Sciatic nerve (tissue), 2 donors: ENCODE measurements at places on chromosomes 2 and 18.

GRCh38 chr2:10067881-10068280 is 12.3 kb downstream of the CYS1 start:
- no peak for DNase-seq

DNA sequence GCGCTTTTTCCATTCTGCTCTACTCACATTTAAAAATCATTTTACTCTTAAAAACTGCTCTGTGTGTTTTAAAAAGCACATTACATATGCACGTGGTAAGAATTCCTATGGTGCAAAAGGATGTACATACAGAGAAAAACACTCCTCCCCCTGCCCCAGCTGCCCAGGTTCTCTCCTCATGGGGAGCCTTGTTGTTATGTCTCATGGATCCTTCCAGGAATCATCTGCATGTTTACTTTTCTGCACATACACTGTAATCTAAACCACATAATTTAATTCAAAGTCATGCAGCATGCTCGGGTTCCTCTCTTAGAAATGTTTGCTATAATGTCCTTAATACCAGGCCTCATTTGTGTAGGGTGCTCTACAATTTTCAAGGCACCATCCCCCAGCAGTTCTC is 243.3 kb downstream of the LOXHD1 start:
- DNase-seq: no peak

- no peak for DNase-seq
Observed at GRCh38 chr2:55768991-55769390, 75.3 kb upstream of the PNPT1 start.

GRCh38 chr2:41197781-41198180 is 745.9 kb upstream of the SLC8A1 start:
- no peak for DNase-seq

DNA sequence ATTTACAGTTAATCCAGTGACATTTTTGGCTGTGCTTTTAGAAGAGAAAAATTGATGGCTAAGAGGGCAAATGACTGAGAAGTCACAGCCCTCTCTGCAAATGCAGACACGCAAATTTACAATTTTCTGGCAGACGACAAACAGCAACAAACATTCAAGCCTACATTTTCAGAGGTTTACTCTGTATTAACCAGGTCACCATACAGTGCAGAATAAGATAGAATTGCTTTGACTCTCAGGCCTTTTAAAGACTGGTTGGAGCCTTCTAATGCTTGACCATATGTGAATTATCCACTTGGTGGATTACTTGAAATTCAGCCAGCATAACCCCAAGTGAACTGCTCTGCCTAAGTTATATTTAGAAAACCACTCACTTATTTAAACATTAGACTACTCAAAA is 280.9 kb upstream of the STON1 start:
- no peak for DNase-seq

DNA sequence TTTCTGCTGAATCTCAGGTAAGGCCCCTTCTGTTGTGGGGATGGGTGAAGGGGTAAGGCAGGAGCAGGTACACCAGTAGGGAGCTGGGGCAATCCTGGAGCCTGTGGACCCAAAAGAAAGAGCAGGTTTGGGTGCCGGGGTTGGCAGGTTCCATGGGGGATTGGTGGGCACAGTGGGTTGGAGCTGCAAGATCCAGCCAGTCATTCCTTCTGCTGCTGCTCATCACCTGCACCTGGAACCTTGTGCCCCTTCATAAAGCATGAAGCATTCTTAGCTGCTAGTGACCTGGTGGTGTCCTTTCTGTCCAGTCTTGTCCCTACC is 24.9 kb downstream of the FHOD3 start:
- no peak for DNase-seq

- no peak for DNase-seq
Observed at GRCh38 chr2:74406035-74406434, 15.4 kb downstream of the C2orf81 start.

GRCh38 chr2:232838406-232838874 is 31.6 kb upstream of the SNORC start:
- DNase-seq: no peak

DNA sequence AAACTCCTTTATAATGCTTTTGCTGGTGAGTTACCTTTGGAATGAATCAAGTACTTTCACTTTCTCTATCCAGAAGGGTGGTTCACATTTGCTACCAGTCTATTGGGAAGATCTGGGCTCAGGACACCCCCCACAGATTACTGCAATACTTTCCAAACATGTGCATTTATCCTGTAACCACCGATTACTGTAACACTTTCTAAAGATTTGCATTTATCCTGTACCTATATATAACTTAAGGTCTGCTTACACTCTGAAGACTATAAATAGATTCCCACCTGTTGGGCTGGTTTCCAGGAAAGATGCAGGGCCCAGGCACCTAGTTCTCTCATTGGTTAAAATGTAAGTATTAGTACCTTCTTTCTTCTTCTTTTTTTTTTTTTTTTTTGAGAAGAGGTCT is 113.0 kb upstream of the NEDD4L start:
- no peak for DNase-seq

DNA sequence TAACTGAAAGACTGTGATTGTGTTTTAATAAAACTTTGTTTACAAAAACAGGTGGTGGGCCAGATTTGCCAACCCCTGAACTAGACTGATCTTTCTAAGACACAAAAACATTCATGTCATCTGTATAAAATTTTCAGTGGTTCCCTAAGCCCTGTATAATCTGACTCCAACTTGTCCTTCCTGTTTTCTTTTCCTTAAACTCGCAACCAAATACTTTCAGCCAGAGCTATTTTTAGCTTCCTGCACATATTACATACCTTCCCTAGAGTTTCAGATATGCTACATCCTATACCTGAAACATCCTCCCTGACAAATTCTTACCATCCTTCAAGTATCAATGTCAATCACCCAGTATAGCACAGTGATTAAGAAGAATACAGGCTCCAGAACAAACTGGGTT is 4.8 kb downstream of the GCFC2 start:
- no peak for DNase-seq

DNA sequence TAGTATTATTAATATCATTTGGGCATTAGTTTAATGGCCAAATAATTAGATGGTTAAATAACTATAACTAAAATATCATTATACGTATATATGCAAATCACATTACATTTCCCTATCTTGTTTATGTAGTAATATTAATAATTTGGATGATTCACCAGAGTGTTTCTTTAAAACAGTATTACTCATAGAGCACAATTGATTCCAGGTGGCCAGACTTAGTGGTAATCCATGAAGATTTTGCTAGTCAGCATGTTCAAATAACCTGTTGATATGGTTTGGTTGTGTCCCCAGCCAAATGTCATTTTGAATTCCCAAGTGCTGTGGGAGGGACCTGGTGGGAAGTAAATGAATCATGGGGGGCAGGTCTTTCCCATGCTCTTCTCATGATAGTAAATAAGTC is 782.3 kb downstream of the LRP1B start:
- DNase-seq: no peak

DNA sequence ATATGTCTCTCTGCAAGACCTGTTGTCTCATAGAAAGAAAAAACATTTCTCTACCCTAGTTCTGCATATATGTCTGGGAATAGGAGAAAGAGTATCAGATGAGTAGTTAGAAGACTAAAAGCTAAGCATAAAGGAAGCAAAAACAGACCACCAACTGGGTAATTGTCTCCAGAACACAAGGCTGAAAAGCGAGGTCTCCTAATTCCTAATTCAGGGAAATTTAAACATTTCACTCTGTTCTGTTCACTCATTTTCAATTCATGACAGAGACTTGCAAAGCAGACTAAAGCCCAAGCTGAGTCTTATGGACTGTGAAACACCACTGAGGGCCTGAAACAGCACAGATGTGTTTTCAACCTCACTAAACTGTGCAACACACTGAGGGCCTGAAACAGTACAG is 224.4 kb upstream of the TMEM200C start:
- DNase-seq: no peak

DNA sequence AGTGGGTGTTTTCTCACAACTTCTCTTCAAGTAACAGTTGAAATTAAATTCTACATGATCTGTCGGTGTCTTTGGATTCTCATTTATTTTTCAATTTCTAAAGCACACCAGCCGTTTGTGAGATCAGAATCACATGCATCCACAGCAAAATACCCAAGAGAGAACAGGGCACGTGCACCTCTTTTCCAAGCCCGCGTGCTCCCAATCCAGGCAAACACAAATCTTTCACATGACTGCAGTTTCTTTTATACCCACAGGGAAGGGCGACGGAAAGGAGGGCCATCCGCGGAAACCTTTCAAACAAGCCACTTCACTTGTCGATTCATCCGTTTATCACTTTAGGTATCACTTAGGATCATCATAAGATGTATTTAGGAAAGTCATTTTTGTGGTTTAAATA is 13.0 kb upstream of the DAPL1 start:
- DNase-seq: no peak

- no peak for DNase-seq
Observed at GRCh38 chr2:84969511-84970209, 1.3 kb upstream of the KCMF1 start.
